Thymus (tissue), 14 donors: ENCODE measurements at places on chromosomes 16 and 17.

- DNase-seq: no peak
Observed at GRCh38 chr17:50149417-50150353, 792 bp downstream of the PPP1R9B start.

DNA sequence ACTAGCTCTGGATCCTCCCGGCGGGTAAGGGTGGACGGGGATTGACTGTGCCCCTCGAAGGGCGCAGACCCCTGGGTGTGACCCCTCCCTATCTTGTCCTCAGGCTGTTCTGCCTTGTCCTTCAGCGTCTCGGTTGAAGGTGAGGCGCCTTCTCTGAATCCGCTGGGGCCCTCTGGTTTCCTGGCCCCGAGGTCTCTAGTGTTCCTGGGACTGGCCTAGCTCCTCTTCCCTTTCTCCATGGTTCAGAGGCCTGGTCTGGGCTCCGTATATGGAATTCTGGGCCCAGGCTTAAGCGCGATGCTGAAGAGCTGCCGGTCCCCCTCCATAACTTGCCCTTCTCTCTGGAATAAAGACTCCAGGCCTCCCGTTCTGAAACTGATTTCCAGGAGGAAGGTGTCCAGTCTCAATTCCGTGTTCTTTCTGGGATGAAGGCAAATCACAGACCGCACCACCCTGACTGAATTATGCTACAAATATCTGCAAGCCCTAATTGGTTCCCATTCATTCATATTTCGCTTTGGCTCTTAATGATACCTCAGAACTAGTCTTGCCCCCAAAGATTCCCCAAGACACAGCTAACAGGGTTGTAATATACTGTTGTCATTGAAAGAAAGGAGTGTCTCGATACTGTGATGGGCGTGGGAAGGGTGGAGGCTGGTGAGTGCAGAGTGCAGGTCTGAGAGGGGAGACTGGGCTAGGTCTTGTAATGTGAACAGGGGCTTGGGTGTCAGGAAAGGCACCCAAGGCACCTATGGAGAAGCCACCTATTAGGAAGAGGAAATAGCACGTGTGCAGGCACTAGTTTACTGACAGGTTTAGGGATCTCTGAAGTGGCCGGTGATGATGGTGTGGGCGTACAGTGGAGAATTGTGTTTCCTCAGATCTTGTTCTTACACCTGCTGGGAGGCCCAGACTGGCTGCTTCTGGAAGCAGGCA, 851 bp downstream of the EDC4 start:
- DNase-seq: no peak

DNA sequence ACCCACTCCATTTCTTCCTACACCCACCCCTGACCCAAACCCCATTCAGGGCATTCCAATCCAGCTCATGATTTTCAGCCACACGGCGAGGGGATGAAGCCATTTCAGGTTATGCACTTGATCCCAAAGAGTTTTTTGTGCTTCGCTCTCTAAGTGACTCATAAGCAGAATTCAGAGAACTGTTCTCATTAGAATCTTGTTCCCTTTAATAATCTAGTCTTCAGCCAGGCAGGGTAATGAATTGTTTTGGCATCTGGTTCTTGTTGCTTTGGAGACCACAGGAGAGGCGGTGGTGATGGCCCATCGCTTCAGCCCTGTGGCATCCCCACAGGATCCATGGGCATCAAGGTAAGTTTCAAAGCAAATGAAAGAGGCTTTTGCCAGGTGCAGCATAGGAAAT, 4.8 kb upstream of the KRT31 start:
- DNase-seq: no peak

- DNase-seq: no peak
Observed at GRCh38 chr17:79978548-79978855, 57.2 kb downstream of the TBC1D16 start.

DNA sequence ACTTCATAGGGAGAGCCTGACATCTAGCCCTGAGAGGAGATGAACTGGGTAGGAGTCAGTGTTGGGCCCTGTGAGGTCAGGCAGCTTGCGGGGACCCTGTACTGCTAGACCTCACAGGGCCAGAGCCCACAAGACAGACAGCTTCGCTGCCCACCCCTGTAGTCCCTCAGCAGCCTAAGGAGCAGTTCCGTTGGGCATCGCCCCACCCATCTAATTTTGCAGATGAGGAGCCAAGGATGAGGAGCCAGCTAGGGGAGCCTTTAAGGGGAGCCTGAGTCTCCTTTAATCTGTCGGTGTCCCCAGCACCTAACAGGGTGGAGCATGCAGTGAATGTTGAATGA, 755 bp upstream of the TUFM start:
- no peak for DNase-seq

DNA sequence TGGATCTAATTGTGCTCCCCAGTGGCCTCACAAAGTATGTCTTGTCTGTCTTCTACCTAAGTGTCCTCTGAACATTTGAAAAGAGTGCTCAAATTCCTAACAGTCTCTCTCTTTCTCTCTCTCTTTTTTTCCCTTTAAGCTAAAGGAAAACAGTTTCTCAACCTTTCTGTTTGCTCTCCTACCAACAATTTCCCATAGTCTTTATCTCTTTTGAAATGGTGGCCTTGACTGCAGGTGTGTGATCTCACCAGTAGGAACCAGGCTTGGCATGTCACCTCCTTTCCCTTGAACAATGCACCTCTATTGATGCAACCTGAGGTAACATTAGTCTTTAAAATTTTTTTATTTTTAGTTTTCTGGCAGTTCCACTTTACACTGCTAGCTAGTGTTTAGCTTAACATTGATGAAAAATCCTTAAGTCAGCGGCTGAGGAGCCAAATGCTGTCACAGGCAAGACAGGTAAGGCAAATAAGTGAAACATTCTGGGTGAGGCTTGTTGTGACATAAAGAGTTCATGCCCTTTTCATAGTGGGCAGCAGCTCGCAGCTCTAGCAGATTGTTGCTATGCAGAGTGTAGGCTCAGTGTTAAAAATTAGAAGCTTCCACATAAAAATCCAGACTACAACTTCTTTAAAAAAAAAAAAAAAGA, 273.4 kb downstream of the HAPSTR1 start:
- DNase-seq: no peak

GRCh38 chr17:604765-605164, 109.9 kb downstream of the VPS53 start:
- DNase-seq: no peak

- no peak for DNase-seq
Observed at GRCh38 chr17:78263063-78263735, 31.8 kb downstream of the TMEM235 start.

GRCh38 chr17:52790359-52790955, 631.9 kb upstream of the CA10 start:
- no peak for DNase-seq

GRCh38 chr16:23020084-23020483, 129.2 kb downstream of the USP31 start:
- no peak for DNase-seq
